CD4-positive, alpha-beta T cell treated with Interleukin-10 for 1 hour (primary cell): ENCODE measurements at places on chromosomes 11 and 22.

- DNase-seq: no peak
Observed at GRCh38 chr11:127492029-127492428, 491.5 kb upstream of the KIRREL3 start.

DNA sequence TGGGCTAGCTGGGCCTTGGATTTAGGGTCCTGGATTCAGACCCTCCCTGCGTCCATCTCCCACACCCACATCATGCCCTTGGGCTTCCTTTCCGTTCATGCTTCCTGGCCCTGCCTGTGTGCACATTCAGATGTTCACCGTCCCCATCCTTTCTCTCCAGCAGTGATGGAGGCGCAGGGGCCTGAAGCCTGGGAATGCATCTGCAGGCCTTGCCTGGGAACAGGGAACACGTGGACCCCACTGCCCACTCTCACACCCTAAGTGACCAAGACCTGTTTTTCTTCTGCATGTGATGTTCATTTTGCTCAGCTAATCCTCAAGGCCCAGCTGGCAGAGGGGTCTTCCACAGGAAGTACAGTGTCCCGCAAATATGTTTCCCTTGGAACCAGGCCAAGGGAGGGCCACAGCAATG, 91.6 kb upstream of the PARVA start:
- no peak for DNase-seq

DNA sequence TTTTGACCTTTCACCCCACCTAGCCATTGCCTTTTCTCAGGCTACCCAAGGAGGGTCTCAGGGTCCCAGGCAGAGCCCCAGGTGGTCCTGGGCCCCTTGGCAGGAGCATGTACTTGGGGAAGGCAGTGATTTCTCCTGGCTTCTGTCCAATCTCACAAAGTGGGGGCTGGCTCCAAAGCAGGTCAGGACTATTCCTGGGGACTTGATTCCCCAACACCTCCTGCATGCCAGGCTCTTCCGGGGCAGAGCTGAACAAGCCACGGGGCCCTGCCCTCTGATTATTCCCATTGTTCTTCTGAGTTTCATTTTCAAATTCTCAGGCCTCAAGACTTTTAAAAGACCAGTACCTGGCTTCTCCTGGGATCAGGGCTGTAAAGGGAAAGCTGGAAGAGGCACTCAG, 1.5 kb upstream of the TCF20 start:
- DNase-seq: no peak

- no peak for DNase-seq
Observed at GRCh38 chr11:921921-922678, 3.6 kb upstream of the AP2A2 start.

- no peak for DNase-seq
Observed at GRCh38 chr11:134070342-134070845, 1.5 kb downstream of the JAM3 start.

GRCh38 chr11:45786272-45786671, 18.7 kb upstream of the SLC35C1 start:
- no peak for DNase-seq

GRCh38 chr11:66083767-66084166, 13.7 kb downstream of the PACS1 start:
- DNase-seq: no peak

DNA sequence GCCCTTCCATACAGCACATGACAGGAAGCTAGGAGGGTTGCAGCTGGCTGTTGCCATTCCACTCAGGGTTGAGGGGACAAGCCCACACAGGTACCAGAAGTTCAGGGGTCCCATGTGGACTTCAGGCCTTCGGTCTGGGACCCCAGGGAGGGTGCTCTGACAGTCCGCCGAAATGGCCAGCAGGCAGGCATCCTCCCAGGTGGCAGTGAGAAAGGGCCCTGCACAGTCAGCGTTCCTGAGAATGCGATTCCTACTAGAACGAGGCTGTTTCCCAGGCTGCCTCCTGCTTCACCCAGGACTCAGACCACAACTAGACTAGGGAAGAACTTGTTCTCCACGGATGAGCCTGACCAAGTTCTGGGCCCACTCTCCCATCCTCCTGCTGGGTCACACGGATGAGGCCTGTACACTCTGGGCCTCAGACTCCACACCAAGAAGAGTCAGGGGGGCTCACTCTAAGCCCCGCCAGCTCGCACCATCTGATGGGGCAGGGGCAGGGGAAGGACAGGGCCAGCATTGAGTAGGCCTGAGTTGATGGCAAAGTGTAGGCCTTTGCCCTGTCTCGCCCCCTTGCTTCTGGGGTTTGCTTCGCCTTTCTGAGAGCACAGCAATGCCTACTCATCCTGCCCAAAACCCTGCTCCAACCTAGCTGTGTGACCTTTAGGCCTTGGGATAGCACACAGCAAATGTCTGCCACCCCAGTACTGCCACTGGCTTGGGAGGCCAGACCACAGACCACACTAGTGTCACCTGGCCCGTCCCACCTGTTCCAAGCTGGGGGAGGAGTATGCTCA, 14.0 kb downstream of the KCNQ1OT1 start:
- DNase-seq: no peak

GRCh38 chr11:105155679-105156078, 16.1 kb upstream of the CARD18 start:
- DNase-seq: no peak

DNA sequence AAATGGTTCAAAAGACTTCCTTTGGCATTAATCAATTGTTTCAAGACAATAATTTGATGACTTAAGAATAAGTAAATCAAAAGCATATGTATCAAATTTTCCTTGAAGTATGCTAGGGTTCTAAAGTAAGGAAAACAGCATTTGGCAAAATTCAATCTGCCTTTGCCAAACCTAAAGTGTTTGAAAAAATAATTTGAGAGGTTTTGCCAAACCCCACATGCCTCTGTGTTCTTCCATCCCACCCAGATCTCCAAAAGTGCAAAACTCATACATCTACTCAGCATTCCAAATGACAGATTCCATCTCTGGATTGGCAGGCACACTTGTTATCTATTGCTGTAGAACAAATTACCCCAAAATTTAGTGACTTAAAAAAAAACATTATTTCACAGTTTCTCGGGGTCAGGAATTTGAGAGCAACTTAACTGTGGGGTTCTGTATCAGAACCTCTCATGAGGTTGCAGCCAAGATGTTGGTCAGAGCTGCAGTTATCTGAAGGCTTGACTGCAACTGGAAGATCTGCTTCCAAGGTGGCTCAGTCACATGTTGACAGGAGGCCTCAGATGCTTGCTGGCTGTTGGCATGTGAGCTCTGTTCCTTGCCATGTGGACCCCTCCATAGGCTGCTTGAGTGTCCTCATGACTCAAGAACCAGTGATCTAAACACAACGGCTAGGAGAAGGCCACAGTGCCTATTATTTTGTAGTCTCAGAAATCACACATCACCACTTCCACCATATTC, 100.6 kb upstream of the ARHGAP42 start:
- DNase-seq: no peak

- DNase-seq: peak; percentile 100
Observed at GRCh38 chr11:119030329-119031047, at the start of gene SLC37A4. Gene SLC37A4, minus strand, starts transcription at chr11:119030877.

DNA sequence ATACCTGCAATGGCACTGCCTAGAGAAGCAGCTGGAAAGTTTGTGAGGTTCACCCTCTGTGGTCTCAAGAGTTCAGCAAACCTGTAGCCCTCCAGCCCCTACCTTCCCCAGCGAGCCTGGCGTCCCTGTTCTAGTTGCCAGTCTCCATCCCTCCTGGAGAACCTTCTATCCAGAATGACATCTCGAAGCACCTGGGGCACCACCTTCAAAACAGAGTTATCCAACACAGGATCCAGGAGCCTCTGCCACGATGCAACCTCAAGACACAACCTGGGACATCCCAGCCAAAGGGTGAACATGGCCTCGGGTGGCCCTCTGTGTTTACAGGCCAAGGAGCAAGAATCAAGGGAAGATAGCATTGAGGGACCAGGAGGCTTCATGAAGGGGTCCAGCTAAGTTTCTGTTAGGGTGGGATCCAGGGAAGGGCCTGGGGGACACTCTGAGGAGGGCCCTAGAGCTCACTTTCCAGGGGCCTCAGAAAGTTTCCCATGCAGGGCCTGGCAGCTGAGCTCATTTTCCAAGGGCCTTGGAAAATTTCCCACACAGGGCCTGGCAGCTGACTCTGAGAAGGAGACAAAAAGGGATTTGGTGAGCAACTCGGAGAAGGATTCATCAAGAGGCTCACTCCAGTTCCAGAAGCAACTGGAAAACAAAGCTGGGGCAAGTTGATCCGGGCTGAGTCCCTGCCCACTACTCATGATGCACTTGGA, 36.9 kb upstream of the SYT13 start:
- no peak for DNase-seq

GRCh38 chr22:35032571-35032970, 33.4 kb upstream of the ISX start:
- no peak for DNase-seq

GRCh38 chr11:60658409-60658808, 41.0 kb upstream of the MS4A8 start:
- no peak for DNase-seq

DNA sequence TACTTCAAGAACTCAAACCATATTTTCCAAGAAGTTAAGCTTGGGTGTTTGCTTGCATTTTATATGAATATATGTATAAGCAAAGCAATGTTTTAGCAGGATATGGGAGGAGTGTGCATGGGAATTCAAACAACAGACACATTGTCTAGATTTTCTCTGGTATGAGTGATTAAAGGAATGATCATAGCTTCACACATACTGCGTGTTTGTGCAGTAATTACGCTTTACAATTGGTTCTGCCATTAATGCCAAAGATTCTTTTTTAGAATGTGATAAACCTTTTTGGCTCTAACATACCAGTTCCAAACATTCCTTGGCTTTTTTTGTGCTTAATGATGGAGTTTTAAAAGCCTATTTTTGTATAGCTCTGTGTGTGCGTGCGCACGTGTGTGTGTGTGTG, 54.0 kb downstream of the CCDC34 start:
- no peak for DNase-seq

- peak; percentile 53 for DNase-seq
Observed at GRCh38 chr22:30245985-30246813, at the start of gene LIF. Gene LIF, minus strand, starts transcription at chr22:30246759. Its CDS starts 64 bp downstream, at chr22:30246695.

DNA sequence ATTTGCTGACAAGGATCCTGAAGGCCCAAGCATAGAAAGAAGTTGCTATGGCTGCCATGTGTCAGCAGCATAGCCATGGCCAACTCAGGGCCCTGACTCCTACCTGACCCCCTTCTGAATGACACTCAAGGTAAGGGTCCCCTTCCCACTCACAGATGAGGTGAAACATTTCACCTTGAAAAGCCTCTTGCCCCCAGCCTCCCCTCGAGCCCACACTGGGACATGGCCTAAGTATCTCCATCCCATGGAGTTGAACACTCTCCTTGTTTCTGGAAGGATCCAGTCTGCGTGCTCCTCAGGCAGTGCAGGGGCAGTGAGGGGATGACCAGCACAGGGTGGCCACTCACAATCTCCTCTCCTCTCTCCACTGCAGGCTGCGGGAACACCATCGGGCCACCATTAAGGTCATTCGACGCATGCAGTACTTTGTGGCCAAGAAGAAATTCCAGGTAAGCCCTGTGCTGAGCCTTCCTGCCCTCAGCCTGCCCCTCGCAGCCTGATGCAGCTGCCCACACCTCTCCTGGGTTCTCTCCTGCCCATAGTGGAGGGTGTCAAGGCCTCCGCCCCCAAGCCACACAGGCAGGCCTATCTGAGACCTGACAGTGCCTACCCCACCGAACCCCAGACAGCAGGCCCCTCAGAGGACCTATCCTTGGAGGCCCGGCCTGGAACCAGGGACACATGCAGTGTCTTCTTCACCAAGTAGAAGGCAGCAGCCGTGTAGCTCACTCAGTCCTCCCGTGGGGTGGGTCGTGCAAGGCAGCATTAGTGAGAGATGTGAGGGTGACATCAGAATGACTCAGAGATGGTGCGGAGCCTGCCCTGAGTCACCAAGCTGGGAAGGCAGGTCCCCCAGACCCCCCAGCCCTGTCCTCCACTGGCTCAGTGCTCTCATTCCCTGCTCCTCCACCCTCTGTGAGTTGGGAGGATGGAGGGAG, 68.9 kb upstream of the KCNQ1OT1 start:
- DNase-seq: no peak

DNA sequence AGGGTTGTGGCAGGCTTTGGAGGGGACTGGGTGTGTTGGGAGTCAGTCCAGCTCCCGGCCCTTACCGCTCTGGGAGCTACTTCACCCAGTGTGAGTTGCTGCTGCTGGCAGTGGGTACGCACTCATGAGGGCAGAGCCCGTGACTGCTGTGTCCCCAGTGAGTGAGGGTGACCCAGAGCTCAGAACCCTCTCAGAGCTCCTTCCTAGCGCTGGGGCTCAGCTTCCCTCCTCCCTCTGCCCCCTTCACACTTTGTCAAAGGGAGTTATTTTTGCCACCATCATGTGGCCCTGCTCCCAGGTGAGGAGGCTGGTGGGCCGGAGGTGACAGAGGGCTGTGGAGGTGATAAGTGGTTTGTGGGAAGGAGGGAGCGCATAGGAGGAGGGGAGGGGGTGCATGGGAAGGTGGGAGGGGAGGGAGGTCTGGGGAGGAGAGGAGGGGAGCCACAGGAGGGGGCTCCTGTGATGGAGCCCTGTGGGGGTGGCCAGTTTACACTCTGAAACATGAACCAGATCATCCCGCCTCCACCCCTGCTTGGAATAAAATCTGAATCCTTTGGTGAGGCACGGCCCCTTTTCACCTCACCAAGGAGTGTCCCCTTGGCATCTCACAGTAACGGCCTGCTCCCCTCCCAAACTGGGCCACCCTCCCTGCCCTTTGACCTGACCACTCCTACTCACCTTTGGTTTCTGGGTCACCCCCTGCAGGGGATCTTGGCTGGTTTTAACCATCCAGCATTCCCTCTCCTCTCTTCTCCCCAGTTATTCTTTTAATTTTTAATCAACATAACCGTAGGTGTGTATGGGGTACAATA, 9.9 kb downstream of the NDUFV1 start:
- no peak for DNase-seq

GRCh38 chr11:7167976-7168740, 79.4 kb downstream of the RBMXL2 start:
- no peak for DNase-seq

- no peak for DNase-seq
Observed at GRCh38 chr11:21675049-21675616, 517.8 kb upstream of the ANO5 start.

- no peak for DNase-seq
Observed at GRCh38 chr11:17978553-17979287, 34.1 kb downstream of the SERGEF start.

- DNase-seq: no peak
Observed at GRCh38 chr11:107385361-107385981, 72.2 kb downstream of the CWF19L2 start.

GRCh38 chr22:50730941-50731661, 6.9 kb upstream of the ACR start:
- DNase-seq: no peak

- DNase-seq: no peak
Observed at GRCh38 chr22:31185056-31185455, 25.1 kb downstream of the RNF185 start.

DNA sequence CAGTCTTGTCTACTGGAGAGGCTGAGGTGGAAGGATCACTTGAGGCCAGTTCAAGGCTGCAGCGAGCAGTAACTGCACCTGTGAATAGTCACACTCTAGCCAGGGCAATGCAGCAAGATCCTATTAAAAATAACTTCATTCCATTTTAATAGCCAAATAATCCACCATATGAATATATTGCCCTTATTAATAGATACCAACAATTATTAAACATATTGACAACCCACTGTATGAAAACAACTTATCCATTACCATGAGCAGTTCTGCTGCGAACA, 10.4 kb downstream of the GATD1 start:
- DNase-seq: no peak

GRCh38 chr11:70731271-70732022, 333.1 kb downstream of the CTTN start:
- no peak for DNase-seq
